G401 (cell line): ENCODE measurements at places on chromosomes 7 and 10. TPM values are rescaled to one million over a fixed set of nuclear protein-coding genes. Genes with fewer than 3 reads are reported as not detected.

DNA sequence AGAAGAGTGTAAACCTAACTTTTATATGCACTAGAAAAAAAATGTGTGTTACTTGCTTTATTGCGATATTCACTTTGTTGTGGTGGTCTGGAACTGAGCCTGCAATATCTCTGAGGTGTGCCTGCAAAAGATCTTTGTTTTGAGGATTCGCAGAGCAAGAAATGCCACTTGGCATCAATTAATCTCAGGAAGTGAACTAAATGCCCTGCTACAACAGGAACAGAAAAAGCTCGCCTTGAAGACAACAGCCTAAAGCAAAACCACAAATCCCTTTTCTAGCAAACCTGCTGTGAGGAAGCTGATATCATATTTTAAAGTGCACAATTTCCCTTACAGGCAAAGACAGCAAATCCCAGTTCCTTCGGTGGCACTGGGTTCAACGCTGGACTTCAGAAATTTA, 675.8 kb downstream of the KCNMA1 start:
- DNase-seq, result no peak

DNA sequence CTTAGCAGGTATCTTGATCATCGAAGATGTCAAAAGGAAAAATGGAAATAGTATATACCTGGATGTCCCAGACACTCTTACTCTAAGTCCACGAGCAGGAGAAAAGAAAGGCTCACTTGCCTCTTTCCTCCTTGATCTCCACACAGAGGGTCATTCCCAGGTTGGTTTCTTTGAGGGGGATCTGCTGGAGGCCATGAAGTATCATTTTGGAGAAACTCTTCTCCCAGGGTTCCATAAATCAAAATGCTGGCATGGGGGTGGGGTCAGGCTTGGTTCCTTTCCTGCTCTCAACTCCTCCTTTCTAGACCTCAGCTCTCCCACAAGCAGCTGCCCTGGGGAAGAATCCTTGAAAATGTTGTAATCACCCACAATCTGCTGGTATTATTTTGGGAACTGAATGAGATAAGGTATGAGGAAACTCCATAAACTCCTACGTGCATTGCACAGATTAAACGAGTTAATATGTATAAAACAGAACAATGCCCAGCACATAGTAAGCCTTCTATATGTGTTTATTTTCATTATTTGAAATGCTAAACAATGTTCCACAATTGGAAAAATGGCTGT, 54.4 kb downstream of the PRKCQ start:
- DNase-seq, result no peak

DNA sequence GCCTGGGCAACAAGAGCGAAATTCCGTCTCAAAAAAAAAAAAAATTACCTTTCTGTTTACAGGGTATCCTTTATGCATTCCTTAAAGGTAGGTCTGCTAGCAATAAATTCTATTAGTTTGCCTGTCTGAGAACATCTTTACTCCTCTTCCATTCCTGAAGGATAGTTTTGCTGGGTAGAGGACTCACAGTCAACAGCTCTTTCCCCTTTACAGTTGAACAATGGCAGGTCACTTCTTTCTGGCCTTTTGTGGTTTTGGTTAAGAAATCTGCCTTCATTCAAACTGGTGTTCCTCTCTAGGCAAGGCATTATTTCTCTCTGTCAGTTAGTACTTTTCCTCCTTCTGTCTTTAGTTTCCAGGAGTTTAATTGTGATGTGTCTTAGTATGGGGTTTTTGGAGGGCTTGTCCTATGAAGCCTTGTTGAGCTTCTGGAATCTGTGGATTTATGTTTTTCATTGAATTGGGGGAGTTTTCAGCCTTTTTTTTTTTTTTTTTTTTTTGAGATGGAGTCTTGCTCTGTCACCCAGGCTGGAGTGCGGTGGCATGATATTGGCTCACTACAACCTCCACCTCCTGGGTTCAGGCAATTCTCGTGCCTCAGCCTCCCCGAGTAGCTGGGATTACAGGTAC, 4.8 kb upstream of the DNAAF5 start:
- DNase-seq, result no peak

- DNase-seq, result no peak
These were observed 110.6 kb downstream of the RNLS start for GRCh38 chr10:88472540-88472939.

GRCh38 chr10:35716776-35717175, 74.7 kb upstream of the FZD8 start:
- no peak for DNase-seq

- no peak for DNase-seq
These were observed 175.2 kb upstream of the ASAH2 start for GRCh38 chr10:50426485-50426884.

DNA sequence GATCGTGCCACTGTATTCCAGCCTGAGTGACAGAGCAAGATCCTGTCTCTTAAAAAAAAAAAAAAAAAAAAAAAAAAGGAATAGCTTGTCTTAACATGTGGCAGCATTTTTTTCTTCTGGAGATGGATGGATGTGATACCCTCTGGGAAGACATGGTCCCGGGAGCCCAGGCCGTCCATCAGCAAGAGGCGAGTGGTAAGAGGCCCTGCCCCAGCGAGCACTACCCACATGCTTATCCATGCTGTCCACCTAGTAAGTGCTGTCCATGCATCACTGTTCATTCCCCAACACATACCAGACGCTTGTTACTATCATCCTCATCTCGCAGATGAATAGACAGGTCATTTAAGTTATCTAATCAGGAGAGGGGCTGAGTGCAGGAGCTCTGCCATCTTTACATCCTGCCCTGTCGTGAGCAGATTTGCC, 12.9 kb downstream of the ATP6V1F start:
- DNase-seq, result no peak

GOLGA7B gene
- total RNA-seq, result 0.12 TPM in 1 of 2 replicates, not detected in the other
